ENCODE measurements at places on chromosomes 3 and 15.

- DNase-seq: no peak
Observed at GRCh38 chr15:93261845-93262244, 172.8 kb upstream of the RGMA start.

GRCh38 chr3:81198756-81199155 lies 562.7 kb downstream of the GBE1 start:
- peak; percentile 74 for DNase-seq

DNA sequence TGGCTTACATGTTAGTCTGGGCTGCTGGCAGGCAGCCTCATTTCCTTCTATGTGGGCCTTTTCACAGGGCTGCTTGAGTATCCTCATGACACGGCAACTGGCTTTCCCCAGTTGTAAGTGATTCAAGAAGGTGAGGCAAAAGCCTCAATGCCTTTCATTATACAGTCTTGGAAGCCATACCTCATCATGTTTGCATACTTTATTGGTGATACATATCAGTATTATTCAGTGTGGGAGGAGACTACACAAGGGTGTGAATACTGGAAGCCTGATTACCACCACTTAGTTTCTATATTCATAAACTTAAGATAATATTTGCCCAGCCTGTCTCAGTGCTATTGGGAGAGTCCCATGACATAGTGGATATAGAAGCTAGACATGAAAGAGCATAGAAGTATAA lies 346.8 kb downstream of the SOX2 start:
- DNase-seq: no peak

GRCh38 chr15:29104566-29104880 lies 165.1 kb downstream of the NSMCE3 start:
- DNase-seq: no peak

DNA sequence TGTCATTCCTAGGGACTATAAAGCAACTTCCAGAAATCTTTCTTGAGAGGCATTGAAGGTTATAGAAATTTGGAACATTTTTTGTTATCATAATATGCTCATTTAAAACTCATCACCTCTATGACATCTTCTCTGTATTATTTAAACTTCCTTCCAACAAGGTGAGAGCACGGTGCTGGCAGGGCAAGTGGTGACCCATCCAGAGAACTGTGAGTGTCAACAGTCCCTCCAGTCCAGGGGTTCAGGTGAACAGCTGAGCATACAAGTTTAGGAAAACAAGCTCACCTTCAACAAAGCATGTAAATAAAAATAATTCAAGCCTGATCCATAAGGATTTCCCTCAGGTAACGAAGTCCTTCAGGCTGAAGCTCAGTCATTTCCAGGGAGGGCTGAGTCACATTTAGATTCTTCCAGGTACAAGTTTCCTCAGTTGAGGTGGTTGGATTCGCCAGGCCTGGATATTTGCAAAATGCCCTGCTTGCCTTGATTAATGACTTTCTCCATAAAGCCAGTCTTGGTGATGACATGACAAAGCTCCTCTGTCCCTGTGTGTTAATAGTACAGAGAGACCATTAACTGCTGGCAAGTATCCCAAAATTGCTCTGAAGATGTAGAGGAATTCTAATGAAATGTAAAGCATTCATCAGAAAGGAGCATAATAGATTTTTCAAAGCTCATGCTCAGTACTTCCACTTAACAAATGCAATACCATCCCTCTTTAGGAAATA lies 263.6 kb upstream of the GADL1 start:
- peak; percentile 95 for DNase-seq

- peak; percentile 95 for DNase-seq
Observed at GRCh38 chr3:150235799-150236198, 172.3 kb upstream of the TSC22D2 start.

DNA sequence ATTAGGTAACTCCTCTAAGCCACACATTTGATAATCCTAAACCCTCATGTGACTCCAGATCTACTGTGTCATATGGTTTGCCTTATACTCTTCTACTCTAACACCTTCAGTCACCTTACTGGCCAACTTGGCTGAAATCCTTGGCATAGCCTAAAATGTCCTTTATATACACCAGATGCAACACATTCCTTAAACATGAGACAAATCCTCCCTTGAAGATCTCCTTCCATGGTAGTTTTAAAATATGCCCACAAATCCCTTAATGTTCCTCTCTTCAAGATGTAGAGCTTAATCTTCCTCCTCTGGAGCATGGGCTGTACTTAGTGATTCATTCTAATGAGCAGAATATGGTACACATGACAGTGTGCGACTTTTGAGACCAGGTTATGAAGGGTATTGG lies 238.9 kb downstream of the SUCLG2 start:
- DNase-seq: peak; percentile 65

GRCh38 chr3:31981206-31982181 lies at the start of the genes OSBPL10 and ZNF860:
Gene OSBPL10 (minus strand): TSS chr3:31981262. CDS start chr3:31981179, 83 bp downstream.
Gene ZNF860 (plus strand): TSS chr3:31981750. CDS start chr3:31989080, 7,330 bp downstream.
- peak; percentile 94 for DNase-seq

DNA sequence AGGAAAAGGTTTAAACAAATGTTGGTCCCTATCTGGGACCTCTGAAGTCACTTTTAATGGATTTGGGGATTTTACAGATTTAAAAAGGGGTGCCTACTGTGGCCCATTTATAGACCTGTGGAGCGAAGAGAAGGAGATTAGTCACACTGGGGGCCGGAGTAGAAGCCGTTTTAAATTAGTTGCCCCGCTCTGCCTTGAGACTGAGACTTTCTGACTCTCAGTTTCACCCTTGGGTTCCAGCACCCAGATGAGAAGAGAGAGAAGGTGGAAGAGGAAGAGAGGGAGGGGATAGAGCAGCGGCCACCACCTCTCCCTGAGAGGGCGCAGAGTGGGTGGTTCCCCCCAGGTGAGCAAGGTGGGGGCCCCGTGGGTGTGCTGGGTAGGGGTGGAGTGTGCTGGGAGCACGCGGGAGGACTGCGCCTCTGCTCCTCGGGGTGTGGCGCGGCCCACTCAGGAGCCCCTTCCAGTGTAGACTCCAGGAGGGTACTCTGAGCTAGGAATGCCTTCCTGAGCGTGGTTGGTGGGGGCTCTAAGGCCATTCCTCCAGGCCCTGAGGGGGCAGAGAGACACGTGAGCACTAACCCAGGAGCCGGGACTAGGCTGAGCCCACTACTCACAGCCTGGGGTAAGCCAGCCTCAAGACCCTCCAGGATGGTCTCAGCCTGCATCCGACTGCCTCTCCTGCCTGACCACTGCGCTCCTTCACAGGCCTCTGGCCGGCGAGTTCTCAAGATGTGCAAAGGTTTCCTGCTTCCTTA lies 32.6 kb upstream of the RAB6B start:
- no peak for DNase-seq

GRCh38 chr3:73235768-73236167 lies 174.3 kb downstream of the EBLN2 start:
- no peak for DNase-seq

DNA sequence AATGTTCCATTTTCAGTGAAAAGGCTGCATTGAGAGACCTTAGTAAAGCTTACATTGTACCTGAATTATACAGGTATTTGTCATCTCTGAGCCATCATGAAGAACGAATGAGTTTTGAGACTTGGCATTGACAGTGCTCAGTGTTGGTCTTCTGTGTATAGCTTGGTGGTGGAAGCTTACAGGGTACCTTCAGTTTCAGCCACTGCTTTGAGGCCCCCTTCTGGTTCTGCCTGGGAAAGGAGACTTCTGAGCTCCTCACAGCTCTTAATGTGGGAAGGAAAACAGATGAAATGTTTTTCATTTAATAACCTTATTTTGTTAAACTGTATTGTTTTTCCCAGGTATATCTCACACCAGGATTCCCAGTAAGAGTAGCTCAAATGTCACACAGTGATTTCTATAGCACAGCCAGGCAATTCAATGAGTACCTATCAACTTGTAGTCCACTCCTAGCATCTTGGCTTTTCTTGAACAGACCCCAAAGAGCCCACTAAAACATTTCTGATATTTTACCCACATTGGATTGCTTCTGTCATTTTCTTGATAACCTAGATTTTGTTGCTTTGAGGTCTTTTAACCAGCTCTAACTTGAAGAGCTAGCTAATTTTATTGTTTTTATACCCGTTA lies 5.6 kb downstream of the SERPINI1 start:
- DNase-seq: peak; percentile 9

- peak; percentile 81 for DNase-seq
Observed at GRCh38 chr3:150296123-150296735, 111.9 kb upstream of the TSC22D2 start.

- peak; percentile 94 for DNase-seq
Observed at GRCh38 chr3:31196881-31197364, 302.5 kb upstream of the GADL1 start.

- no peak for DNase-seq
Observed at GRCh38 chr3:119880966-119881365, 99.1 kb downstream of the NR1I2 start.

DNA sequence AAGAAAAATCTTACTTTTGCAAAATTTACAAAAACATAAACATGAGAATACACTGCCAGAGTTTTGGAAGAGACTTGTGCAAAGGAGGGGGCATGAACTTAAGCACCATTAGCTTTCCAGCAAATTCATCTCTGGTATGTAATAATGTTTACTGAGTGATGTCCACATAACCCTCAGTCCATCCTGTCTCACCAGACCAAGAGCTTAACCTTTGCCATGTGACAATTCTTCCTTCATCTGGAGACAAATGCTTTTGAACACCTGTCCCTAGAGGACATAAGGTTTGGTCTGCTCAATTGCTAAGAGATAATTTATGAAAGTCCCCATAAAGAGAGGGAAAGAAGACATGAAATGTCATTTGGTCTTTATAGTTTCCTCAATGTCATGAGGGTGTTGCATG lies 412.3 kb downstream of the ERC2 start:
- DNase-seq: no peak

DNA sequence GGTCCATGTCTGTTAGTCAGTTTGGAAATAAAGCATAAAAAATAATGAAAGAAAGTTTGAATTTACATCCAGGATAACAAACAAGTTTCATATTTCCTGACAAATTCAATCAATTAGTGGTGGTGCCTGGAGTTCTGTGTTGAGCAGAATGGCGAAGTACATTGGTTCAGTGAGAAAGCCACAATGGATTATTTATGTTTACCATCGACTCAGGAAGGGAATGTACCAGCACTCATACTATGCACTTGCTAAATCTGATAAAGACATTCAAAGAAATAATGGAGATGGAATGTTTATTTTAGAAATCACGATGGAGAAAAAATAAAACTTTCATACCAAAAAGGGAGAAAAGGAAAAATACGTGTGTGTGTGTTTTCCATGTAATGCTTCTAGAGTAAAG lies 45.3 kb upstream of the MME start:
- DNase-seq: no peak

DNA sequence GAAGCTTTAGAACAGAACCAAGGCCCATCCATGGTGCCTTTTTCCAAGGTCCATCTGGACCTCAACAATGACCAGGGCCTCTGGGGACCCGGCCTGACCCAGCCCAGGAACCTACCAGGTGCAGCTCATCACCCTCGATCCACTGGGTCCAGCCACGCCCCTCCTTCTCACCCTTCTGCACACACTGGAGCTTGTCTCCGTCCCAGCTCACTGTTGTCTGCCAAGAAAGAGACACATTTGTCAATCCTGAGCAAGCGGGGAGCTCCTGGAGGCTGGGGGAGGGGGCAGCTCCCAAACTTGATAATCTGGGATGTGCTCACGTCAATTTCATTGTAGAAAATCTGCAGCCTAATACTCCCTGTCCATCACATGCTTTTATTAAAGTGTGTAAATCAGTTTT lies 21.2 kb downstream of the RBP1 start:
- no peak for DNase-seq

DNA sequence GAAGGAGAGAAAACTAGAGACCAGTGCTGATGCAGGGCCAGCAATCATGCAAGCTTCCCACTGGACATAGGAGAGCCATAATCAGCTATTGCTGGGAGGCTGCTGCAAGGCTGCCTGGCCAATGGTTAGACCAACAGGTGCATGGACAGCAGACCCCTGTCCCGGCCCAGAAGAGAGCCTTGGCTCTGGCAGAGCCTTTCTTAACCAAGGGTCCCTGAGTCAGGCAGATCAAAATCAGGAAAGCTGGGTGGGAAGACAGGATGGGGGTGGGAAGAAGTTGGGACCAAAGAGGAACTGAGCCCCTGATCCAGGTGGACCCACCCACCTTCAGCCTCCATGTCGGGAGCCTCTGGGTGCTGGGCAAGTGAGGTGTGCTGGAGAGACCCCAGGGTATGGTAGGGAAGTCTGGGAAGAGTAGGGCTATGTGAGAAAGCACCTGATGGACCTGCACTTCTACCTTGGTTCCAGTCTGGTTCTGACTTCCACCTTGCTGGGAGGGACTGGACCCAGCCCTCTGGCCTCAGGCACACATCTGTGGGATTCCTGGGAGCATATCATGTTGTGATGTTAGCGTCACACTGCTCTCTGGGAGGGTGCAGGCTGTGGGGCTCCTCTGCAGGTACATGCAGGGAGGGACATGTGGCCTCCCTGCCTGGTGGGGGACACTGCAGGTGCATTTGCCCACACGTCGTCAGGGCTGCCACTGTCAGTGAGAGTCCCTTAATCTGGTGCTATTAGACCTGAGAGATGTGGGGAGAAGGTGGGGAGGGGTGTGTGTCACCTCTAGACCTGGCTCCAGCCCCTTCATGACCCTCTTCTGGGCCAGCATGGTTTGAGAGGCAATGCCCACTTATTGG lies 24.7 kb downstream of the KY start:
- DNase-seq: no peak

DNA sequence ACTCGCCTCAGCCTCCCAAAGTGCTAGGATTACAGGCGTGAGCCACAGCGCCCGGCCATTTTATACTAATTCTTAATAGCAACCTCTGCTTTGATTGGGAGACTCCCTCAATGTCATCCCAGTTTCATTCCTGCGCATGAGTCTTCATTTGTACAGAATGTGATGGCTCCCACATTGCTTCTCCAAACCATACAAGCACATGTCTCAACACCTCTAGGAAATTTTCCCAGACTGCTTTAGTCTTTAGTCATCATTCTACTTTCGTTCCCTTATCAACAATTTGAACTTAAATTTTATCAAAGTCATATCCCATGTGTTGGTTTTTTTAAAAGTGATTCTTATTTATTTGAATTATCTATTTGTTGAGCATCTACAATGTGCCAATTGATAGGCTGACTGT lies 58.1 kb downstream of the SNX4 start:
- no peak for DNase-seq

GRCh38 chr3:111737706-111738086 lies 121.4 kb upstream of the PHLDB2 start:
- peak; percentile 96 for DNase-seq

GRCh38 chr3:130854208-130854864 lies 39.5 kb upstream of the ATP2C1 start:
- DNase-seq: no peak

DNA sequence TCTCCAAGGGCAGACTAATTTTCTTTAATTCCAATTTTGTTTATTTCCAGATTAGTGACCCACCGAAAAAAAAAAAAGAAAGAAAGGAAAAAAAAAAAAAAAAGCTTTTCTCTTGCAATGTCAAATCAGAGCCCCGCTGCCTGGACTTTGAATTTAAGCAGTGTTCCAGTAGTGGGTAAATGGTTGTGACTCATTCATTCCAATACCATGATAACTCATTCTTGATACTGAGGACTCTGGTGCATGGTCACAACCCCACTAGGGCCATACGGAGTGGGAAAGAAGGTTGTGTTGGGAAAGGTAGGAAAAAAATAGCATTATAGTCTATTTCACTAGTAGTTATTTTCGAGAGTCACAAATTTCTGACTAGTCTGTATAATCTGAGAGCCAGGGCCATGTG lies 59.1 kb upstream of the COL8A1 start:
- peak; percentile 81 for DNase-seq

Measured in fibroblast of skin of abdomen (primary cell).